ENCODE measurements at places on chromosomes 1 and 21. TPM values are rescaled to one million over a fixed set of nuclear protein-coding genes. Genes with fewer than 3 reads are reported as not detected.

DNA sequence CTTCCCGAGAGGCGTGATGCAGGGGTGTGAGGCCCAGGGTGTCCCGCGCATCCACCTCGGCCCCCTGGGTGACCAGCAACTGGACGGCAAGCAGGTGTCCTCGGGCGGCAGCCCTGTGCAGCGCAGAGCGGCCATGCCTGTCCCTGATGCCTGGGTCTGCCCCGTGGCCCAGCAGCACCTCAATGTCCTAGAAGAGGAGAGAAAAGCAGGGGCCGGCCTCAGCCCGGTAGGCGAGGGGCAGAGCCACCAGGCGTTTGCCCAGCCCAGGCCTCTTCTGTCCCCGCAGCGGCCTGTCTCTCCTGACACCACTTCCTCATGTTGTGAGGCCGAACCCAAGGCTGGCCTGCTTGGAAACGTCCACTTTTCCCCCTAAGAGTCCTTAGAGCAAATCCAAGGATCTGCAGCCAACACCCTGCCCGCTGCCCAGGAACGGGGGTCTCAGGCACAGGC lies 1.7 kb downstream of the ANKRD65 start:
- DNase-seq: no peak

GRCh38 chr21:45003331-45004058 lies 63.7 kb downstream of the SLX9 start:
- DNase-seq: no peak

GRCh38 chr1:32990887-32991286 lies 26.3 kb upstream of the RNF19B start:
- DNase-seq: no peak

DNA sequence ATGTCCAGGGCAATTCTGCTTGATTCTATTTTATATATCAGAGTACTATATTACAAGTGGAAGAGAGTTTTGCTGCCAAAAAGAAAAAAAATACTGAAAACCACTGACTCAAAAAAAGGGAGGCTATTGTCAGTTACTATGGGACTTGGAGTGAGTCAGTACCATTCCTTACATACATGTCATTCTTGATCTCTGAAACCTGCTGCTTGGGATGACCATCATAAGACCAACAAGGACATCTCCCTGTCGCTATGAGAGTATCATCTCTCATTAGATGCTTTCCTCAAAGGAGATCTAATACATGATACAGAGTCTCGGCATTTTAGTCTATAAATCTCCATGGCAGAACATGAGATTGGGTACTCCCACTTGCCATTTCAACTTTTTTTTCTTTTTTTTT lies 11.8 kb upstream of the INPP5B start:
- peak; percentile 59 for DNase-seq

The PMVK gene
- 6.4 TPM for total RNA-seq

DNA sequence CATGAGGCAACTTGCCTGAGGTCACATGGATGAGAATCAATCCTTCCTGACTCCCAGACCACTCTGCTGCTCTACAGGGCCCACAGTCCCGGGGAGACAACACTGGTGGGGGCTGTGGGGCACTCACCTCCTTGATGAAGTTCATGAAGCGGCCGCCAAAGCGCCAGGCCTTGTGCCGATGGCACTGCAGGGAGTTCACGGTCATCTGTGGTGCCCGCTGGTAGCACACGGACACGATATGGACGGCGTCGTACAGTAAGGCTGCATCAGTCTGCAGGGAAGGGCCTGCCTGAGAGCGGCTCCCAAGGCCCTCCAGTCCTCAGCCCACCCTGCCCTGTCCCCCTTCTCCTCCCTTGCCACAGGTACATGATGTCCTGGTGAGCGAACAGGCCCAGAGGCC lies 175.3 kb downstream of the GRIK3 start:
- DNase-seq: no peak

DNA sequence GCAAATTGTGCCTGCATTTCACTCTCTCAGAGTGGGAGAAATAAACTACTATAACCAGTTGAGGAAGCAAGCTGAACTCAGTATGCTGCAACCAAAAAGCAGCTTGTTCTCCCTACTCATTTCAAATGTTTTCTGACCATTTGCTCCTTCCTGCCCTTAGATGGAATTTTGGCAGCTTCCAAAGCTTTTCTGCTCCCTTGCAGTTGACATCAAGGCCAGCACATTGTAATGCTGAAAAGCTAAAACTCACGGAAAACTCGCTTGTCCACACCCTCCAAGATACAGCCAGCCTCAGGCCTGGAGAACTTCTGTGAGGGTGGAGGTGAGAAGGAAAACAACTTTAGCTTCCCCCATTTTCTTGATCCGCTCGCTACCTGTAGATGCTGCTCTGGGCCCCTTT lies 5.0 kb upstream of the CHML start:
- DNase-seq: no peak

DNA sequence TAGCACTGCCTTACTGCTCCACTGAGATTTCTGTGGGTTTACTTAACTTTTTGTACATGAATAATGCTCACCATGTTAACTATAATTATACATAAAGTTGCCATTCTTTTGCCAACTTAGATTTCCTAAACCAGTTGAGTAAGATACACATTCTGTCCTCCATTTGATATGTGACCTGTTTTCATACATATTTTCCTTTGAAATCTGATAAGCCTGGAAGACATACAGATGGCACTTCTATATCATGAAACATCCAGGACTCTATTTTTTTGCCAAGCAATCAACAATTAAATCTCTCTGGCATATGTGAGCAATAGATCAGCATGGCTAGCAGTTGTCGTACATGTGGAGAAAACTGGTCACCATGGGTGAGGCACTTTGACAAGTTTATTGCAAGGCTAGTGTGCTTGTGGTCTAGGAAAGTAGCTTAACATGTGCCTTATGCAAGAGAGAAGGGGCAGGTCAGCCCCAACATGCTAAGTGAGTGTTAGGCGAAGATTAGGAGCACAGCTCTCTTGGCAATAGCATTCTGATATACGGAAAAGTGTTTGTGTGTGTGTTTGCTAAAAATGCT lies 14.2 kb downstream of the PRRX1 start:
- peak; percentile 86 for DNase-seq

GRCh38 chr1:243391355-243391754 lies 135.5 kb downstream of the SDCCAG8 start:
- DNase-seq: no peak

- peak; percentile 71 for DNase-seq
Observed at GRCh38 chr1:24919791-24920532, 10.1 kb downstream of the RUNX3 start.

DNA sequence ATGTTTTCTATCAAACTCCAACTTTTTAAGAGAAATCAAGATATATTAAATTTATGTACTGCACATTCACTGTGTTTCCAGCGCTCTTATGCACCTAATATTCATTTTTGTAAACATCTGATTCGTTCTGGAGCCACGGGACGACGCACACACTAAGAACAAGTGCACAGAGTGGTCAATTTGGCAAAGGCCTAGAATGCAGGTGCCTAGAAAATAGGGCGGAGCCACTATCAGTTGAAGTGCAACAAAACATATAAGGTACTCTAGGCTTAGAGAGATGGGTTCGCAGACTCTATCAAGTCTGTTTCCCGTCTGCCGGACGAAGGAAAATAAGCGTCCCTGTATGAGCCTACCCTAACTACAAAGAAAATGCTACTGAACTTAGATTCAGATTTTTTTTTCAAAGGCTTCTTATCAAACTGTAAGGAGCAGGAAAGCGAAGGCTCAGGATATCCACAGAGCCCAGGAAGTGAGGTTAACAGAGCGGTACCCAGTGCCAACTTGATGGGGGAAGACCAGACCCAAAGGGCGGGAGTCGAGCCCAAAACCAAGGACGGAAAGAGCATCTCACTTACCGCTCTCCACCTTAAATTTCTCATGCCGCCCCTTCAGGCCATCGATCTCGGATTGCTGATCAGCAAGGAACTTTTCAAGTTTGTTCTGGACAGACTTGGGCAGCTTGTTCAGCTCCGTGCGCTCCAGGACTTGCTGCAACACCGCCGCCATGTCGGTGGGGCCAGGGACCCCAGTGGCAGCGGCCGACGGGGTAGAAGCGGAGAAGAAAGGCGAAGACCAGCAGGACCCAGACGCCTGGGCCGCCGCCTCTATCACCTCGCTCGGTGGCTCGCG lies 526 bp downstream of the TPR start:
- DNase-seq: peak; percentile 41

DNA sequence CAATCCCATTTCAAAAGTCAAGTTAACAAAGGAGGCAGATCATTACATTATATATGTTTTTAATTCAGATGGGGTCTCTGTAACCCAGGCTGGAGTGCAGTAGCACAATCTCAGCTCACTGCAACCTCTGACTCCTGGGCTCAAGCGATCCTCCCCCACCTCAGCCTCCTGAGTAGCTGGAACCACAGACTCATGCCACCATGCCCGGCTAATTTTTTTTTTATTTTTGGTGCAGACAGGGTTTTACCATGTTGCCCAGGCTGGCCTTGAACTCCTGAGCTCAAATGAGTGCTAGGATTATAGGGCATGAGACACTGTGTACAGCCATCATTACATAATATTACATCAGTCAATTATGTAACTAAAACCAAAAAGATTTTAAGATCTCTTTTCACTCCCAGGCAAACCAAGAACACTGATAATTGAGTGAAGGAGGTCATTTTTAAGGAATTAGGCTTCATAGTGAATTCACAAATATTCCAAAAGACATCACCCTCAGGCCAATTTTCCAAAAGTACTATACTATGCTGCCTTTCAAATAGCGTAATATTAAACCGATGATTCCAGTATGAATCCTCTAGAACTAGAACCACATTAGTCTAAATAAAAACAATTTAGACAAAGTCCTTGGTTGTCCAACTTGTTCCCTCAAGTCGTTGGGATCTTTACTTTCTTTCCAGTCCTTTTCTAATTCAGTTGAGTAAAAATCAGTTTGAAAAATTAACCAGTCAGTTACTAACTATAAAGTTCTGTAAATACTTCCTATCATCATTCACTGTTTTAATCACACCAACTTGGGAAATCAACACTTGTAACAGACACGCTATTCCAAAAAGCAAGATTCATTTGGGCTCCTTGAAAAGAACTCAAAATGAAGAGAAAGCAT lies 16.1 kb downstream of the TOMM20 start:
- DNase-seq: no peak

- peak; percentile 58 for DNase-seq
Observed at GRCh38 chr21:39175154-39175553, 8.1 kb downstream of the PSMG1 start.

DNA sequence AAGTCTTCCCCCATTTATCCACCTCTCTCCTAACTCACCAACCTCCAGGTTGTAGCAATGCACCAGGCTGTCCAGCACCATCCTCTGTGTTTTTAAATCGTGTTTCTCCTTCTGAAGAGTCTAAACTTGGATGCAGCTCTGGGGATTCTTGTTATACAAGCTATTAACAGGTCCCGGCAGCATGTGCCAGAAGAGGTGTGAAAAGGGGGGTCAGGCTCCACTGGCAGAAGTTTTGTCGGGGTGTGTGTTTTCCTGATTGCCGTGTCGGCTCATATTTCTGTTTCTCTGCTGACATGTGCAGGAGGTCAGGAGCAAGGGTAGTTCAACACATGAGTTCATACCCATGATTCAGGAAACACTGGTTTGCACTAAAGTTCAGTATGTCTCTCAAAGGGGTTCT lies 658.6 kb upstream of the CAMK1G start:
- no peak for DNase-seq

- DNase-seq: no peak
Observed at GRCh38 chr1:198205016-198205684, 48.4 kb downstream of the NEK7 start.

- no peak for DNase-seq
Observed at GRCh38 chr21:36089946-36090345, 20.1 kb downstream of the CBR1 start.

The KRTAP12-2 gene
- total RNA-seq: not detected

GRCh38 chr1:224921354-224921753 lies 8.1 kb upstream of the DNAH14 start:
- no peak for DNase-seq

DNA sequence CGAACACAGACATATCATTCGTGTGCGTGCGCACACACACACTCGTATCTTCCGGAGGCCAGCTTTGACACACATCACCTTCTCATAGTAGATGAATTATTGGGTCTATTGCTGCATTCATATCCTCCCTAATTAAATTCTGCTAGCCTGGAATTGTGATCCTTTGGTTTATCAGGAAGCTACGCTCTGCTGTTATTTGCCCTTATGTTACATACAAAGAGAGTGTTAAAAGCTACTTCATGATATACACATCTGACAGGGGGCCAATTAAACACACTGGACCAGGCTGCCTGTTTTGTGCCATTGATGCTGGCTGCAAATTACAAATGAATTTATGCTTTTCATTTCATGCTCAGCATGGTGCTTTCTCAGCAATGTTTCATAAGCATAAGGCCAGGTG lies 252.0 kb downstream of the RHOU start:
- DNase-seq: no peak

DNA sequence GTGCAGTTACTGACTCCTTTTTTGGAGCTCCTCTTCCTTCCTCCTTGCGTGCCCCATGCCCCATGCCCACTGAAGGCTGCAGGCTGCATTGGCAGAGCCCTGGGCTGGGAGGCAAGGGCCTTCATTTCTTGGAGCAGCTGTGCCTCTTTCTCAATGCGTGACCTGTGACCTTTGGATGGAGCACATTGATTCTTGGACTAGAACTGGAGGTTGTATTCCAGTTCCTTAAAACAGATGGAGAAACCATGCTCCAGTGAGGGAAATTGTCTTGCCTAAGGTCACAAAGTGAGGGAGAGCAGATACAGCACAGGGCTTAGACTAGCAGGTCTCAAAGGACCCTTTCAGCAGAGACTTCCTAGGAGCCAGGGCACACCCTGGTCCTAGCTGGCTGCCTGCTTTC lies 9.0 kb downstream of the TMEM269 start:
- peak; percentile 15 for DNase-seq

DNA sequence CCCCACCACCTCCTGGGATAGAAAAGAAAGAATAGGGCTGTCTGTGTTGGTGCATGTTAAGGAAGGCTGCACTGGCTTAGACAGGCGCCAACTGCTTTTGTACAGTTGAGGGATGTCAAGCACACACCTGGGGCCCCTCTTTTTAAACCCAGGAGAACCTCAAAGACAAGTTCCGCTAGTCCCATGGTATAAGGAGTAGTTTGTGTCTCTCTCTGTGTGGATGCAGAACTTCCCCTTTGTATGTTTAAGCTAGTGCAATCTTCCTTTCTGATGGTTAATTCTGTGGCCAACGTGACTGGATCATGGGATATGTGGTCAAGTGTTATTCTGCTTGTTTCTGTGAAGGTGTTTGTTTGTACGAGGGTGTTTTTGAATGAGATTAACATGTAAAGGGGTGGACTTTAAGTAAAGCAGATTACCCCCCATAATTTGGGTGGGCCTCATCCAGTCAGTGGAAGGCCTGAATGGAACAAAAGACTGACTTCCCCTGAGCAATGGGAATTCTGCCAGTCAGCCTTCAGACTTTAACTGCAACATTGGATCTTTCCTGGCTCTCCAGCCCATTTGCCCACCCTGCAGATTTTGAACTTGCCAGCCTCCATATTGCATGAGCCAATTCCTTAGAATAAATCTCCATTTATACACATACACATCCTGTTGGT lies 9.5 kb upstream of the DUSP10 start:
- no peak for DNase-seq

The SASS6 gene
- 5.2 TPM for total RNA-seq

GRCh38 chr1:43832255-43832654 lies 101.3 kb upstream of the ARTN start:
- DNase-seq: no peak

GRCh38 chr1:22076346-22076745 lies 23.8 kb downstream of the CDC42 start:
- no peak for DNase-seq

The ZFP69 gene
- 4.5 TPM for total RNA-seq

Measured in fibroblast of villous mesenchyme (primary cell).